ENCODE measurements at places on chromosomes 12 and 14.

DNA sequence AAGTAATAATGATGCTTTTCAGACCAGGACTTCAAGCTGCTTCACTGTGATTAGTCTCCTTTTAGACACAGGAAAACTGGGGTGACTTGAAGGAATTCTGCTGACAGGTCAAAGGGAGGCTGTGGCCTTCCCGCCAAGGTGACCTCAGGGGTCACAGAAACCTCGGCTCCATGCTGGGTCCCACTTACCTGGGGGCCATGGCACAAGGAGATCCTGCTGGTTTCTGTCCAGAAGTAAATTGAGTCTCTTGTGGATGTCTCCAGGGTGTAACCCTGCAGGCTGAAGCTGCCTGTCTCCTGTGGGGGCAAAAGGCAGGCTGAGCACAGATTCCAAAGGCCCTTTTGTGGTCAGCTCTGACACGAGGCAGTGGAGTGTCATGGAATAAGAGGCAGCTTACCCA, 138.7 kb upstream of the MED13L start:
- H3K27me3 ChIP-seq = no peaks in the 10 kb centered on the region
- no peaks in the 10 kb centered on the region for H3K4me1 ChIP-seq
- H3K36me3 ChIP-seq = no peaks in the 10 kb centered on the region
- DNase-seq = no peak

- H3K27me3 ChIP-seq = no peaks in the 10 kb centered on the region
- DNase-seq = no peak
- no peaks in the 10 kb centered on the region for H3K36me3 ChIP-seq
- H3K4me3 ChIP-seq = no peak overlapping the region
- H3K4me1 ChIP-seq = no peaks in the 10 kb centered on the region
Observed at GRCh38 chr12:29707846-29708245, 75.9 kb downstream of the TMTC1 start.

DNA sequence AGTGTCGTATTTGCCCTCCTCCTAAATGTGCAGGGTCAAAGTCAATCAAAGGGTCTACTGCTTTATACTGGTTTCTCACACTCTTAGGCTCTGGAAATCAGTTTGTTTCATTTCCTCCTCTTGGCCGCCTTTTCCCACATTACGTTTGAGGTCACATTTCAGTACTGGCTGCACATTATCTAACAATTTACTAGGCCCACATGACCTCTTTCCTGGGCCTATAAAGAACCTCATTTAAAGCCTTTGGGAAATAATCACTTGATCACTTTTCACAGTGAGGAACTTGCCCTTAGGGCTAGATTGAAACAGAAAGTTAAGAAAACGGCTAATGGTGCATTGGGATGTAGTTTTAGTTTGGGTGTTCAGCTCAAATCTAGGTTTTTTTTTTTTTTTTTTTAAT, 497.5 kb downstream of the RERGL start:
- H3K4me3 ChIP-seq = no peak overlapping the region
- H3K36me3 ChIP-seq = no peaks in the 10 kb centered on the region
- no peaks in the 10 kb centered on the region for H3K27me3 ChIP-seq
- no peak overlapping the region for H3K27ac ChIP-seq
- H3K4me1 ChIP-seq = no peaks in the 10 kb centered on the region
- DNase-seq = no peak

DNA sequence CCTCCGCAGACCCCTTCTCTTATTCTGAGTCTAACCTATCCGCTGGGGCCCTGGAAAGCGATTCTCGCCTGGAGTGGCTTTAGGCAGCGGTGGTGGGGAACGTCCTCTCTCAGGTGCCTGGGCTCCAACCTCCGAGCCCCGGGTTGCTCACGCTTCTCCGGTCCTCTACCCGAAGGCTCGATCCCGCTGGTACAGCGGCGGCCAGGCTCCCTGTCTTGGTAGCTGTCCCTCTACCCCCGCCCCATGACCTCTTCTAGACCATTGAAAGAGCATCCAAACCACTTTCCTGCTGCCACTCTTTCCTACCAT, 505 bp upstream of the HEBP1 start:
- peak; percentile 7 for DNase-seq
- H3K27me3 ChIP-seq = no peaks in the 10 kb centered on the region
- H3K4me3 ChIP-seq = peak overlapping the region; percentile 71
- peaks cover 20% of the 10 kb centered on the region for H3K4me1 ChIP-seq
- 0 out of 2 replicates have a peak, but pooled peaks cover 2% of the 10 kb centered on the region for H3K36me3 ChIP-seq
